SK-N-DZ (cell line): ENCODE measurements at places on chromosomes 12 and 14.

DNA sequence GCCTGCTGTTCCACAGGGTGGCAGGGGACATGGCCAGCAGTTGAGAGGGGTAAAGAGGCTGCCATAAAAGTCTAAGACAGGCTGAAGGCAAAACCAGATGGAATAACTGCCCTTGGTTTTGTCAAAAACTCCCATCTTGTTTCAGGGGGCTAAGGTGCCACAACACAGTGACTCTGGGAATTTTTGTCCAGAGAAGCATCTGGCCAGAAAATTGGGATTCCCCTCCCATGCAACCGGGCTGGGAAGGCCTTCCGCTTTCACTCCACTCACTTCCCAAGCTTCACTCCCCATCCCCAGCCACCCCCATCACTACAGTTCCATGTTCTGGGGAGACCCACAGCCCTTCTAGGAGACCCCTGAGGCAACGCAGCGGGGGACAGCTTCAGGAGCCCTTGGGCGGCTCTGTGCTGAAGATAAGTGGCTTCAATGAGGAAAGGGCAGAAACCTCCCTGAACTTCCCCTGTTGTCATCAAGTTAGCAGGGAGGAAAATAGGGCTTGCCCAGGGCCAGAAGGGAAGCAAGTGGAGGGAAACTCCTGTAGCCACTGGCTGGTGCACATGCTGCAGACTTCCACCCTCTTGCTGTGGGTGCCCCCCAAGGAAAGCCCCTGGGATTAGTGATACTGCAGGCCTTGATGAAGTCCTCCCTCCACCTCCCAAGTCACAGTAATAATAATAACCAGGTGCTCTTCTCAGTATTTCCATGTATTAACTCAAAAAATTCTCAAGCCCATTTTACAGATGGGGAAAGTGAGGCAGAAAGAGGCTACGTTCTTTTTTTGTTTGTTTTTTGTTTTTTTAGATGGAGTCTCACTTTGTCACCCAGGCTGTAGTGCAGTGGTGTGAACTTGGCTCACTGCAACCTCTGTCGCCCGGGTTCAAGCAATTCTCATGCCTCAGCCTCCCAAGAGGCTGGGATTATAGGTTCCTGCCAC lies 6.0 kb downstream of the TMEM229B start:
- DNase-seq, result no peak

GRCh38 chr12:779745-780734 lies 27.7 kb downstream of the WNK1 start:
- DNase-seq, result no peak

- DNase-seq, result no peak
Measured at GRCh38 chr14:23441076-23441475, 5.6 kb upstream of the MYH7 start.

GRCh38 chr12:48018618-48018995 lies 14.3 kb upstream of the COL2A1 start:
- DNase-seq, result no peak

- DNase-seq, result no peak
Measured at GRCh38 chr12:106645074-106645421, 62.2 kb downstream of the RFX4 start.

- no peak for DNase-seq
Measured at GRCh38 chr14:93930989-93931307, 3.8 kb downstream of the FAM181A start.
